Suppressor macrophage (primary cell): ENCODE measurements at places on chromosomes 6 and 20.

- peak; percentile 5 for DNase-seq
Observed at GRCh38 chr20:48096957-48097890, 311.9 kb upstream of the SULF2 start.

DNA sequence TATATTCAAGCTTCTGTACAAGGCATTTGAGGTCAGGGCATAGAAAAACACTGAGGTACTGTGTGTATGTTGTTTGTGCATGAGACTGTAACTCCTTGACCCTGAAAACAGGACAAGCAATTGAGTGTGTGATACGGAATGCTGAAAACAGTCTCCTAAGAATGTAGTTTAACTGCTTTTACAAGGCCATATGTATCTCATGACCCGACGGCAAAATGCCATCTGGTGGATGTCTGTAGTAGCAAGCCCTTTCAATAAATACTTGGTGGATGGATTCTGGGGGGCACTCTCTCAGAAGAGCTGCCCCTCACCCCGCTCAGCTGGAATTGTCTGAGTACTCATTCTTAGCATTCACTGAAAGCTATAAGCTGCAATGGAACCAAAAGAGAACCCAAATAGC is 69.3 kb upstream of the EYS start:
- DNase-seq: no peak

- DNase-seq: peak; percentile 71
Observed at GRCh38 chr20:10171864-10172751, 46.5 kb upstream of the SNAP25 start.

DNA sequence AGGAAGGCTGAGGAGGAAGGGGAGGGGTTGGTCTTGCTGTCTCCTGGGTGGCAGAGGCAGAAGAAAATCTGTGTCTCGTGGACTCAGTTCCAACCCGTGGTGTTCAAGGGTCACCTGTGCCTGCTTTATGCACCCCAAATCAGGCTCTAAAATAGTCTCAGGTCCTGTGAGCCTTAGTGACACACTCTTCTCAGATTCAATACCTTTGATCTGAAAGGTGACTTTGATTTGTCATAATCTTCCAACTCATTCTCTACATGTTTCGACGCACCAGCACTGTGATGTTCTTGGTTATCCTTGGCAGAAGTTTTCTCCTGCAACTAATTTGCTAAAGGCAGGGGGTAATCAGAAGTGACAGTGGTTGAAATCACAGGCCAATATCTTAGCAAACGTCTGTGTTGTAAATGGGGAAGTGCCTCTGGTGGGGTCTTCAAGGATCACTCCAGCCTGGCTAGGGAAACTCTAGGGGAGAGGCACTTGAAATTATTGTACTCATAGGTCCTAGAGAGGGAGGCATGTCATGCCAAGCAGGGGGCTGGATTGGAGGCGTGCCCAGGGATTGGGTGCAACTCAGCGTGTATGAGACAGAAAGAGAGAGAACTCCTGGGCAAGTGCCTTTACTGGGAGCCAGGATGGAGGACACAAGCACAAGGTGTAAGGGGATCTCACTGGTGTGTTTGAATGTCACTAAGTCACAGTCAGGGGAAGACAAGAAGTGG is 19.0 kb upstream of the PRND start:
- no peak for DNase-seq

DNA sequence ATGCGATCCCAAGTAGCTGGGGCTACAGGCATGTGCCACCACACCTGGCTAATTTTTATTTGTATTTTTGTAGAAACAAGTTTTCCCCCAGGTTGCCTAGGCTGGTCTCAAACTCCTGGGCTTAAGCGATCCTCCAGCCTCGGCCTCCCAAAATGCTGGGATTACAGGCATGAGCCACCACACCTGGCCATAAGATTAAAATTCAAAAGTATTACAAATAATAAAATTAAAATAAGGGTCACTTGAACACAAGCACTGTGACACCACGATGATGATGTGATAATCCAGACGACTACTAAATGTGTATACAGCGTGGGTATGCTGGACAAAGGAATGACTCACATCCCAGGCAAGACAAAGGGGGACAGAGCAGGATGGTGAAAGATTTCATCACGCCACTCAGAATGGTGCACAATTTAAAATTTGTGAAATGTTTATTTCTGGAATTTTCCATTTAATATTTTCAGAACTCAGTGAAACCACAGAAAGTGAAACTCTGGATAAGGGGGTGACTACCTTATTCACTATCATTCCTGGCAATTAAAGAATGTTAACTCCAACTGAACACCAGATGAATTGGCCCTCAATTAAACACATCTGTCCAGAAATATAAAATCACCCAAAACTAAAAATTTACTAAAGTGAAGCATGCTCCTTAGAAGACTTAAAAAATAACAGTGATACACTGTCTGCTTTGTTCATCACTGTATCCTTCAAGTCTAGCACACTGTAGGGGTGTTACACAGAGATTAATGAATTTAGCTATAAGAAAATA is 13.1 kb downstream of the B4GALT5 start:
- DNase-seq: peak; percentile 60

- peak; percentile 83 for DNase-seq
Observed at GRCh38 chr6:2958331-2958711, 13.0 kb downstream of the SERPINB6 start.

DNA sequence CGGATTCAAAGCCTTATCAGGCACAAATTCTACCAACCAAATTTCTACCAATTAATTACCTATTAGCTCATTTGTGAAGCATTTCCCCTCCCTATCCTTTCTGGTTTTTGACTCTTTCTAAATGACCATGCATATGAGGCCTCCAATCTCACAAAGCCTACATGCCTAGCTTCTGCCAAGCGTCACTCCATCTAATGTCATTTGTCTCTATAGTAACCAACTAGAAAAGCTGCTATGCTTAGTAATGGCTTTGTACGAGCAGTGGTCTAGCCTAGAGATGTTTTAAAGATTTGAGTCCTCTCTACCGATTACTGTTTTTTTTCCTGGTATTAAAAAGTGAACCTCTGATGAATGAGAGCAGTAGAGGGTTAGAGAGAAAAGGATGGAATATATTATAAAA is 4.8 kb upstream of the ASF1A start:
- DNase-seq: no peak

DNA sequence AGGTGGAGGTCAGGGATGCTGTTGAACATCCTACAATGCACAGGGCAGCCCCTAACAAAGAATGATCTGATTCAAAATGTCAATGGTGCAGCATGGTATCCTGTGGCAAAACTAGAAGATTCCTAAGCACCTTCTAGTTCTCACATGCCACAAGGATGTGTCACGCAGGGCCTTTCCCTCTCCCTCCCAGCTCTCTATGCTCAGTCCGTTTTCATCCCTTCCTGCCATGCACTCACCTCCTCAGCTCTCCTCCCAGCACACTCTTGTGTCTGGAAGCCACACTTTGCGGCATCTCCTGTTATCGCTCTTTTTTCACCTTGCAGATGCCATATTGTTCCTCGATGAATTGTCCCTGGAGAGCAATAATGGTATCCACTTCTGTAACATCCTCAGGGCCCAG is 263.4 kb downstream of the CDC5L start:
- DNase-seq: no peak

DNA sequence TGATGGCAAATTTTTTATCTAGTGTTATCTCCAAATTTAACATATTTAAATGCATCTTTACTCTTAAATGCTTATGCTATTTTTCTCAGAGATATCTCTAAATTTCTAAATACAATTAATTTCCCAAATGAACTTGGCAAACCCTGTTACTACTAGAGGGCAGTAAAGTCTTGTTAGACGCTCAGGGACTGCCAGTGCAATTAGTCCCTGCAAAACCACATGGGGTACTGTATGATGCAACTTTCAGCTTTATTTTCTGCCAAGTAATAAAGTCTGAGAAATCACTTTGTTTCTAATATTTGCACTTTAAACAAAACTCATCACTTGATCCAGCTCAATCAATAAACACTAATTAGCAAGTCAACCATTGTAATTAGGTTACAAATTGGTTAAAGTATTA is 76.0 kb upstream of the ADGRB3 start:
- no peak for DNase-seq

DNA sequence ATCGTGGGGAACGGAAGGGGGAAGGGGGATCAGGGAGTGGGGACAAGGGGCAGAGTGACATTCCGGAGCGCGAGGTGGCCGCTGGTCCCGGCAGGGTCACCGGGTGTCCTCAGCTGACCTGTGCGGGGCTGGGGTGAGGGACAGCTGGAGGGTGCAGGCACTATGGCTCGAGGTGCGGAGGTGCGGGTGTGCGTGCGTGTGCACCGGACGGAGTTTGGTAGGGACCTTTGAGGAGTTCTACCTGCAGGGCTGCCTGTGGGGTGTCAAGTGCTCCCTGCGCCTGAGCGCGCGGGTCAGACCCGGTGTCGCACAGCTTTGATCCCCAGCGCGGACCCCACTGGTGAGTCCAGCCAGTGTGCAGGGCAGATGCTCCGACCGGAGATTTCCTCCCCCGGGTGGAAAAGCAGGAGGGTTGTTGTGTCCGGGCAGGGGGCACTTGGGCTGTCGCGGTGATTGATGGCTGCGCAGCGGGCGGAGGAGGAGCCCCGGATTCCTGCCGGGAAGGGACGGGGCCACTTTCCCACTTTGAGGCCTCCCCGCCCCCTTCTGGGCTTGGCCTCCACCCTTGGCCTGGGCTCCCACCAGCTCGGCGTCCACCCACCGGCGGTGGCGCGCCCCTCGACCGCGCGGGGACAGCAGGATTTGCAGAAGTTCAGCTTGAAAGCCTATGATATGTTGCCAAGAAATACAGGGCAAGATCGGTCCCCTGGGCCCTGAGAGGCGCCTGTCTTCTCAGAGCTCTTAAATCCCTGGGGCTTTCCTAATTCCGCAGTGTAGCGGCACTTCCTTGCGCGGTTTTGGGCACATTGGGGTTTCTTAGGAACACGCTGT is 658 bp downstream of the RIN2 start:
- DNase-seq: peak; percentile 84

DNA sequence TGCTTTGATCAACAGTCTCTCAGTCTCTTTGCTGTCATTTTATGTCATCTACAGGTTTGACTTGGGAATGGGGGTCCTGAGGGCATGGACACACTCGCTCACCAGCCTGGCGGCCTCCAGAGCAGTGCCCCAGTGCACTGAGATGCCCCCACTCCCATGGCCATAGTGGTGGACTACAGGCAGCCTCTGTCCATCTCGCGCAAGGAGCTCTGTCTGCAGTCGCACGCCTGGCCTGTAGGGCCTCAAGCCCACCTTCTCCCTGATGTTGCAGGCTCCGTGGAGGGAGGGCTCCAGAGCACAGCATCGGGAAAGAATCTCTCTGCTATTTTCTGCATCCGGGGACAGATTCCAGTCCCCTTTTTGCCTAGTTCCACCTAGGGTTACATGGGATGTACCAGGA is 22.6 kb downstream of the DDO start:
- DNase-seq: no peak

- DNase-seq: no peak
Observed at GRCh38 chr6:81634155-81634880, 118.2 kb downstream of the TENT5A start.
